ENCODE measurements at places on chromosomes 6 and 20. TPM values are rescaled to one million over a fixed set of nuclear protein-coding genes. Genes with fewer than 3 reads are reported as not detected.
A peak's percentile ranks its signal among the peaks of the same experiment; 100 is the strongest.

BPI gene
- not detected for total RNA-seq

- no peak overlapping the region for H3K27ac ChIP-seq
- no peaks in the 10 kb centered on the region for H3K36me3 ChIP-seq
- no peaks in the 10 kb centered on the region for H3K27me3 ChIP-seq
- no peak for DNase-seq
Observed at GRCh38 chr20:15364781-15365180, 1027.4 kb upstream of the FLRT3 start.

ZC3H12D gene
- total RNA-seq: not detected

- DNase-seq: peak; percentile 97
- H3K4me1 ChIP-seq: peaks cover 67% of the 10 kb centered on the region
- H3K27me3 ChIP-seq: no peaks in the 10 kb centered on the region
- H3K27ac ChIP-seq: peak overlapping the region; percentile 97
- peak overlapping the region; percentile 49 for H3K4me3 ChIP-seq
- no peaks in the 10 kb centered on the region for H3K36me3 ChIP-seq
Observed at GRCh38 chr20:25233016-25233772, 14.7 kb upstream of the PYGB start.

LINC00237 gene
- not detected for total RNA-seq

GRCh38 chr6:125810445-125810844 lies 19.7 kb downstream of the NCOA7 start:
- no peak overlapping the region for H3K27ac ChIP-seq
- peaks cover 16% of the 10 kb centered on the region for H3K4me1 ChIP-seq
- no peaks in the 10 kb centered on the region for H3K36me3 ChIP-seq
- H3K27me3 ChIP-seq: no peaks in the 10 kb centered on the region
- DNase-seq: no peak

ZSCAN23 gene
- 3.4 TPM for total RNA-seq

DNA sequence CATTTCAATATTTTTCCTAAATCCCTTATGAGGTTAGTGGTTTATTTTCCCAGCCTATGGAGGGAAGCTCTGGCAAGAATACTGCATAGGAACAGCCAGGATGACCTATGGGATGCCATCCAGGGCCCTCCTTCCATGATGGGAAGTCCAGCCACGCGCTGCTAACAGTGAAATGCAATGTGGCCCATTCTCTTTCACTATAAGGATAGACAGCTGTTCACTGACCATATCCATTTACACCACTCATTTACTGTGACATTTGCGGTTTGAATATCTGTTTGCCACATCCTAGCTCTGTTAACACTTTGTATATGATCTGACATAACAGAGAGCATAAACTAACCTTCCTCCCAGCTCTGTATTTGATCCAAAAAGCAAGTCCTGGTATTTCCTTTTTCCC lies 471.7 kb downstream of the CBLN4 start:
- no peak for DNase-seq
- H3K27ac ChIP-seq: no peak overlapping the region
- H3K4me3 ChIP-seq: no peak overlapping the region
- peaks cover 3% of the 10 kb centered on the region for H3K4me1 ChIP-seq
- H3K36me3 ChIP-seq: no peaks in the 10 kb centered on the region
- H3K27me3 ChIP-seq: no peaks in the 10 kb centered on the region

GRCh38 chr6:11890849-11891248 lies 112.2 kb upstream of the ADTRP start:
- no peaks in the 10 kb centered on the region for H3K36me3 ChIP-seq
- peak; percentile 22 for DNase-seq
- H3K27ac ChIP-seq: no peak overlapping the region
- peaks cover 12% of the 10 kb centered on the region for H3K4me1 ChIP-seq

All from PC-3 (cell line).